NCI-H1092 treated with DMSO at 0.1 percent for 48 hours (cell line): ENCODE measurements at places on chromosomes 11 and 22.

DNA sequence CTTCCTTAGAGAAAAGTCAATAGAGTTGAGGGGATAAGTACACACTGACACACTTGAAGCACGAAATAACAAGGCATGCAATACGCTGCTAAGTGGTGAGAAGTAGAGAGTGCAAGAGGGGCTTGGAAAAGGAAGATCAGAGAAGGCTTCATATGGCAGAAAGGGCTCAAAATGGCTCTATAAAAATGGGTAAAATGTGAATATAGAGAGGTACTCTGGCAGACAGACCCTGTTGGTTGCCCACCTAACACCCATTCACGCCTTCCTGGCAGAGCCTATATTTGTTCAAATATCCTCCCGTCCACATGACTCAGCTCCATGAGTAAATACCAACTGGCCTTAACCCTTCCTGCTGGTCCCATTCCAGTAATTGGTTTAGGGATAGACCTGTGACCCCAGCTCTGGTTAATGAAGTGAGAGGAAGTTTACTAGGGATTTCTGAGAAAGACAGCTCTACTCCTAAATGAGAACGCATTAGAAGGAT lies 38.9 kb upstream of the CCDC34 start:
- no peak for DNase-seq

DNA sequence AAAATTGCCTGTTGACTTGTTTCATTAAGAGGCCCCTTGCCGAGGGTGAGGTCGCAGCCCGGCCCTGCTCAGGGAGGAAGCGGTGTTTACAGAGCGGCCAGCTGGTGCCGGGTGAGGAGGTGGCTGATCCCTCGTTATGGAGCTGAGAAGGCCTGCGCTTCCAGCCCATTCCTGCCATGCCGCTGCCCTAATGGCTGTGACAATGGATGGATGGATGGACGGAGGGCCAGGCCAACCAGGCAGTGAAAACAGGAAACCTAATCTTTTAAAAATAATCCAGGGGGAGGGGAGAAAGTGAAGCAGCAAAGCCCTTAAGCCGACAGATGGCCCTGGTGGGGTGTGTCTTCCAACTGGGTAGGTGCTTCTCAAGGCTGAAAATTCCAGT lies 38.5 kb downstream of the BCR start:
- peak; percentile 55 for DNase-seq

- no peak for DNase-seq
These were observed 216.5 kb upstream of the PLET1 start for GRCh38 chr11:112477152-112477551.

GRCh38 chr11:33778675-33779074 lies 4.4 kb upstream of the FBXO3 start:
- DNase-seq, result peak; percentile 7

DNA sequence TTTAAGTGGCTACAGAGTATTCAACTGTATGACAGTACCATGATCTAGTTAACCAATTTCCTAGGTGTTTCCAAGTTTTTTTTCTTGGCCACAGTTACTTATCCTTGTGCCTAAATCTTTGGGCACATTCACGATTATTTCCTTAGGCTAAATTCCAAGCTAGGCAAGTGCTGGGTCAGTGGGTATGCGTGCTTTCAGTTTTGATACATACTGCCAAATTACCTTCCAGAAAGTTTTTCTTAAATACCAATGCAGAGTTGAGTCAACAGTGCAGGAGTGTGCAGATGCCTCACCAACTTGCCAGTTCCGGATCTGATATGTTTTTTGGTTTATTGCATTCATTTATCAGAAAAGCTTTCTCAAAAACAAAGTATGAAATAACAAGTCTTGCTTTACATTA lies 67.9 kb upstream of the OR4B1 start:
- DNase-seq, result no peak

DNA sequence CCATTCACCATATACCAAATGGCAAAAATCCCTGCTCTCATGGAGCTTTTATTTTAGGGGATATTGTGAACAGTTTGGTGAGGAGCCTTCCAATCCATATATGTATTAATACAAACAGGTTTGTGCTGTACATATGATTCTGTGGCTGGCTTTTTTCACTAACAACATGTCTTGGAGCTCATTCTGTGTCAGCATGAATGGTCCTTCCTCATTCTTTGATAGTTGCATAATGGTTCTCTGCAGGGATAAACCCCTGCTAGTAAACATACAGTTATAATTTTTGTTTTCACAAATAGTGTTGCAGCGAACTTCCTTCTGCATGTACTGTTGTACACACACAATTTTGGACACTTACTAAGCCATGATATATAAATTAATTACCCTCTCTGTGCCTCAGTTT lies 8.3 kb downstream of the PRR5L start:
- DNase-seq, result no peak

DNA sequence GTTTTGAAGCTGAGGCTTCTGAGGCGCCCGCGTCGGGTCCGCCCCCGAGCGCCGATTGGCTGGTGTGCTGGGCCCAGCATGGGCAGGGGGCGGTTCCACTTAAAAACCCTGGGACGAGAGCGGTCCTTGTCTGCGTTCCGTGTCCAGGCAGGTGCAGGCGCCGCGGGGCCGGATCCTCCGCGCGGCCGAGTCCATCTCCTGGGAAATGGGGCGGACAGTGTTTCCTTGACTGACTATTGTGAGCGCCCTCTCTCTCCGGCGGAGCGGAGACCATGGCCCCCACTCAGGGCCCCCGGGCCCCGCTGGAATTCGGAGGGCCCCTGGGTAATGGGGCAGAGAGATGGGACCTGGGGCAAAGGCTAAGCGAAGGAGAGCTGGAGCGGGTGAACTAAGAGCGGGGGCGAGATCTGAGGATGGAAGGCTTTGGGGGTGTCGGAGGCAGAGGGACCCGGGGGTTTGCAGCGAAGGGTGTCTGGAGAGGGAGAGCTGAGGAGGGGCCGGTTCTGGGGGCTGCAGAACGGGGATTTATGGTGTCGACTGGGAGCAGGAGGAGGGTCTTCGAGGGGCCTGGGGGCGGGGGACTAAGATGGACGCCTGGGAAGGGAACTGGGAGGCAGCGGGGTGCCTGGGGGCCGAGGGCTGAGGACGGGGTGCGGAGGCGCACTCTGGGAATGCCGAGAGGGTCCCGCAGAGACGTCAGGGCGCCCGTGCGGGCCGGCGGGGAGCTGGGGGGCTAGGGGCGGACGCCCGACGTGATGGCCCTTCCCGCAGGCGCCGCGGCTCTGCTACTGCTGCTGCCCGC lies at the start of gene TM7SF2:
Gene TM7SF2 (plus strand): TSS at position 129 of the 802 bp plus-strand sequence. CDS start 144 bp downstream, at position 273.
- peak; percentile 97 for DNase-seq

DNA sequence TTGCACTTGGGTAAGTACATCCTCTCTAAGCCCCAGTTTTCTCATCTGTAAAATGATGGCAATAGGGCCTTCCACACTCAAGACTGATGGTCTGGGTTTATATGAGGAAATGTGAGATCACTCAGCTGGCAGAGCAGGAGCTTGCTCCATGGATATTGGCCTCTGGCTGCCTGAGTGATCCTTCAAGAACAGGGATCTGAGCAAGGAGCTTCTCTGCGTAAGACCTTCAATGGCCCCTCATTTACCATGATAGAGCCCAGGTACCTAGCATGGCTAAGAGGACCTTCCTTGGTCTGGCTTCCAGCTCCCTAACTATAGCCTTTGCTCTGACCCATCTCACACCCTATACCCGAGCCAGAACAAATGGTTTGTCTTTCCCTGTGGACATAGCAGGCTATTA lies 5.5 kb downstream of the ROBO4 start:
- DNase-seq, result no peak

DNA sequence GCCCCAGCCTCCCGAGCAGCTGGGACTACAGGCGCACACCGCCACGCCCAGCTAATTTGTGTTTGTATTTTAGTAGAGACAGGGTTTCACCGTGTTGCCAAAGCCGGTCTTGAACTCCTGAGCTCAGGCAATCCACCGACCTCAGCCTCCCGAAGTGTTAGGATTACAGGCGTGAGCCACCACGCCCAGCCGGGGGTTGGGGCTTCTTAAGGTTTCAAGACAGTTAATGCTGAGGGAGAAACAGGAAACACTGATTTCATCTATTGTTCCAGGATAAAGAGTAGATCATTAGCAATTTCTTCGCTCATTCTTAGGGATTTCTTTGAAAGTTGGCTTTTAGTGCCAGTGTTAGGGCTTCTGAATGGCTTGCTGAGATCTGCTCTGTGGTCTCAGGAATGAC lies 21.2 kb upstream of the CLMP start:
- no peak for DNase-seq

- no peak for DNase-seq
These were observed 380.5 kb downstream of the TENM4 start for GRCh38 chr11:79060081-79060953.

DNA sequence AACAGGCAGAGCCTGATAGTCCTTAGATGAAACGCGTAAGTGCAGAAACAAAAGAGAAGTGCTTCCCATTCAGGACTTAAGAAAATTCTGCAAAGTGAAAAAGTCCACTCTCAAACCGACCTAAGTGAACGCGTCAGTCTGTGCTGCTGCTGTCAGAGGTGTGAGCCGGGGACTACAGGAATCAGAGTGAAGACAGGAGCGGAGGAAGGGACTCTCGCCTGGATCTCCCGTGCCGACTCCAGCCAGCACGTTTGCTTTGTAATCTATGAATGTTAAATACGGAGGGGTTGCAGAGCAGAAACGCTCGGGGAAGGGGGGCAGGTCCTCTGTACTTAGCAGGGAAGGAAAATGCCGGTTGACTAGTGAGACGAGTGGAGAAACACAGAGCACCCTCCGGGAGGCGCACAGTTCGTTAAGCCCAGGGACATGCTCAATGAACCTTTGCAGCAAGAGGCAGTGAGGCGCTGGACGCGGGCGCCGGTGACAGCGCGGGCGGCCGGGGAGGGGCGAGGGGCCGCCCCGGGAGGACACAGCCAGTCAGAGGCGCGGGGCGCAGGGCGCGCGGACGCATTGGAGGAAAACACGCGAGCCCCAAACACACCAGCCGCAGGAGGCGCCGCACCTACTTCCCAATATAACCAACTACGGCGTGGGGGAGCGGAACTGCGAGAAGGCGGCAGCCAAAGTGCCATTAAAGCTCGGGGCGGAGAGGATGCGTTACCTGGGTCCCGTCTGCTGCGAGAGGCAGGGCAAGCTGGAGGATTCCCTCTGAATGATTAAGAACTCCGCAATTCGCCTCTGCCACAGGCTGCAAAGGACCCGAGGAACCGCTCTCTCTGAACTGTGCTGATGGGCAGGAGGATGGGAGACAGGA lies at the start of gene CNTN5:
Gene CNTN5 (plus strand): TSS at position 598 of the 874 bp plus-strand sequence.
- peak; percentile 47 for DNase-seq

DNA sequence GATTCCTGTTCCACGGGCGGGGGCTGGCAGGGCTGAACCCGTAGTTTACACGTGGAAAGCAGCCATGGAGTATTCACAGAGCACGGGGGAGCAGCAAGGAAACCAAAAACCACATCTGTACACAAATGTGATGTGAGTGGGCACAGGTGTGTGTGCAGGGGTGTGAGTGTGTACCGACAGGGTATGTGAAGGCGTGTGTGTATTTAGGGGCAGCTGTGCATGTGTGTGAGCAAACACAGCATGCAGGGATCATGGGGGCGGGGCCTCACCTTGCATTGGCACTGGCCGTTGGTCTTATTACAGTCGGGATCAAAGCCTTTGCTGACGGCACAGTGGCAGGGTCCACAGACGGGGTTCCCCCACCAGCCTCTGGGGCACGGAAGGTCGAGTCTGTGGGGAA lies 58.4 kb downstream of the TRMU start:
- DNase-seq, result no peak

- DNase-seq, result no peak
These were observed 7.2 kb upstream of the EHD1 start for GRCh38 chr11:64885367-64886286.

- no peak for DNase-seq
These were observed 1295.8 kb downstream of the BRD1 start for GRCh38 chr22:48531761-48532435.

DNA sequence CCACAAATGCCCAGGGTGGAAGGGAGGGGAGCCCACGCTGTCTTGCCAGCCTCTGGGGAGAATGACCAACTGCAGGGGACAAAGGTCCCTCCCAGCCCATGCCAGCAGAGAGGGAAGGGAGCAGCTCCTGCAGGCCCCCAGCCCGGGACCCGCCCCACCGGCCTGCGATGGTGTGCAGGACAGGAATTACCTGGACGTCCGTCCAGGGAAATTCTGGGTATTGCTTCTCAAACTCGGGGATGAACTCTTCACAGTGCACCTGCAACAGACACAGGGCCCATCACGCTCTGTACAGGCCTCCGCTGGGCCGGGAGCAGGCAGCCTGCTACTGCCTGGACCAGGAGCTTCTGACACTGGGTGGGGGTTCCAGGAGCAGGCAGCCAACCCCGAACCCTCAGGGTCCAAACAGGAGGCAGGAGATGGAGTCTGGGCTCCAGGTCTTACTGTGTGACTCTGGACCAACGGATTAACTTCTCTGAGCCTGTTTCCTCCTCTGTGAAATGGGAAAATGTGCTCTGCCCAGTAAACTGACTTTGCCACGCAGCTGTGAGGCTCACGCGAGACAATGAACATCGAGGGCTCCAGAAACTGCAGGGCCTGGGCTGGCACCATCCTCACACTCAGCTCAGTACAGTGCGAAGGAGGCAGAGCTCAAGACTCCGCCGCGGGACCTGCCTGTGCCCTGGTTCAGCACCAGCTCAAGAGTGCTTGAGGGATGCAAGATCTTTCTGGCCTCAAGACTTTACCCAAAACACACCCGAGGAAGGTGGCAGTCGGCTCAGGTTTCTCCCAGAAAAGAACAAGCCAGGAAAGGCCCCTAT lies 17.4 kb downstream of the TTLL12 start:
- no peak for DNase-seq

DNA sequence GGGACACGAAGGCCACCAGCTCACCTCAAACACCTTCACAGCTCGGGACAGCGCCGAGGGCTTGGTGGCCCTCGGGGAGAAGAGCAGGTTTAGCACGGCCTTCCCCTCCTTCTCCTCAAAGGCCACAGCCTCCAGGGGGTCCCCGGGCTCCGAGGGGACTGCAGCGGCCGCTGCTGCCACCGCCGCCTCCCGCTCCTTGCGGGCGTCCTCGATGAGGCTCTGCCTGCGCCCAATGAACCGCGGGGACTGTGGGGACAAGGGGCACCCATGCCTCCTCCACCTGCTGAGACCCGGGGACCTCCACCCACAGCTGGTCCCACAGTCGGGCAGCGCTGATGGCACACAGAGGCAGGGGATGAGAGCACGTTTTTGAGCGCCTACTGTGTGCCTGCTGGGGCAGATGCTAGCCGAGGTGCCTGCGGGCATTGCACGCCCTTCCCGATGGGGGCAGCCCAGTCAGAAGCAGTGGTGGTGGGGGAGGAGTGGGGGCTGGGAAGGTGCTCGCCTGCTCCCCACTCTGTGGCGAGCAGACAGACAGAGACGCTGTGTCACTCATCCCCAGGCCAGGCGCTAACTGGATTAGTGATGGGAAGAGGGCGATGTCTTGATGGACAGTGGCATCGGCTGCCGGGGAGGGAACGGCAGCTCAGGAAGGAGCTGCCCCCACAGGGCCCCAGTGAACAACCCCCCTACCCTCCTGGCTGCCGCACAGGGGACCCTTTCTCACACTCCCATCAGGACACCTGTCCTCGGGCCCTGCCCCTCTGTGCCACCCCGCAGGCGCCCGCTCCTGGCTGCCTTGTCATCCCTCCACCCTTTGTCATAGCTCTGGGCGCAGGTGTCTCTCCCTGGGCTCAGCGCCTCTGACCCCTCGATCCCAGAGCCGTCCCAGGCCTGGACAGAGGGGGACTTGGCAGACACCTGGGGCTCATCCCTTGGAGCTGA lies 1.7 kb downstream of the TH start:
- DNase-seq, result no peak

- no peak for DNase-seq
These were observed 2.4 kb downstream of the LGR4 start for GRCh38 chr11:27470166-27470565.

- DNase-seq, result no peak
These were observed 46.2 kb downstream of the MACROD1 start for GRCh38 chr11:64119700-64120099.
